ENCODE measurements at places on chromosomes 5 and 9.

- DNase-seq: no peak
Observed at GRCh38 chr9:97774673-97775072, 77.5 kb upstream of the XPA start.

DNA sequence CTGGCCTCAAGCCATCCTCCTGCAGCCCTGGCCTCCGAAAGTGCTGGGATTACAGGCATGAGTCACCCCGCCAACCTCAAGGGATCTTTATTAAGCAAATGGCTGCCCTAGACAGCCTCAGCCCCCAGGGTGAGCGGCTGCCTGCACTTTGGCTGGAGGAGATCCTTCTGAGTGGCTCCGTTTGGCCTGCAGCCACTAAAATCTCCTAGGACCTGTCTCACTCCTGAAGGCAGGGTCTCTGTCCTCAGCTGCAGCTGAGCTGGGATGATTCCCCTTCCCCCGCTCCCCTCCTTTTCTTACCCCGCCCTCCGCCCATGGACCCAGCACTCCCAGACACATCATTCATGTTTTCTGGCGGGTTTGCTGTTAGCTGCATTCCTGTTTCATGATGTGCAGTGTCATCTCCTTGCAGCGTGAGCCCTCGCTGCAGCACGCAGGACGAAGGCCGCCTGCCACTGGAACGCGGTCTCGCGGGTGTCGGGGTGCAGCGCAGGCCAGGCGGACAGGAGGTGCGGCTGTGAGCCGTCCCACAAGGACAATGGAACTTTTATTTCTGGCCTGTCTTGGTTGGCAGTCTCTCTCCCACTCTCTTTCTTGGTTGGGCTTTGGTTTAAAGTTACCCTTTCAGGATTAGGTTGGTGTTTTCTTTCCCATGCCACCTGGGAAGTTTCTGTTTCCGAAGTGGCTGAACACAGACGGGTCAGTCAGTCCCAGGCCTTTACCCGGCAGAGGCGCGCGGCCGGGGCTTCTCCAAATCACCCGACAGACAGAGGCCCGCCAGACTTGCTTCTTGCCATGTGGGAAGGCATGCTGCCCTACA lies 137.1 kb downstream of the FOXD1 start:
- DNase-seq: peak; percentile 62

DNA sequence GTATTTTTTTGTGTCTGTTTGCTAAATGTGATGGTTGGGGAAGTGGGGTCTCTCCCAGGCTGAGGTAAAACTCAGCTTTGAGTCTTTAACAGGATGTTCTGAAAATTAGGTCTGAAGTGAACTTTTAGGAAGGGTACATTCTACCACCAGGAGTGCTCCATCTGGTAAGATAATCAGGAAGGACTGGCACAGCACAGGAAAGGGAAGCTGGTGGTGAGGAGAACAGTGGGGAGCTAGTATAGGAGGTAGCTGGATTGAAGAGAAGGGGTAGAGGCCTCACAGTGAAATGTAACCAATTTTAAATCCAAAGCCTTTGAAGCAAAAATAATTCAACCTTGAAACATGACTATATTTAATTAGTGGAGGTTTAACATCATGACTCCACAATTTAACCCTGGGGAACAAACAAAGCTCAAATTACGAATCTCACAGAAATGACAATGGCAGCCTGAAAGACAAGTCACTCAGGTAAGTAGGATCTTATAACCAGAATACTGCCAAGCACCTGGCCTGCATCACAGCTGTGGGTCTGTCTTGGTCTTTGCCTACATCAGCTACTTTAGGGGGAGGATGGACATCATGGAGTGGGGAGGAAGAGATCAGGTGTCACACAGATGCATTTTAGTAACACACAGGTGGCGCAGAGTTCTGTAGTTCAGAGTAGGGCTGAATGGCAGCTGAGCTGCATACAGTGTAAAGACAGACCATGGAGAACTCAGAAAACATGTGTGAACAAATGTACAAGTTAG lies 445.3 kb downstream of the DMRT2 start:
- DNase-seq: peak; percentile 7

DNA sequence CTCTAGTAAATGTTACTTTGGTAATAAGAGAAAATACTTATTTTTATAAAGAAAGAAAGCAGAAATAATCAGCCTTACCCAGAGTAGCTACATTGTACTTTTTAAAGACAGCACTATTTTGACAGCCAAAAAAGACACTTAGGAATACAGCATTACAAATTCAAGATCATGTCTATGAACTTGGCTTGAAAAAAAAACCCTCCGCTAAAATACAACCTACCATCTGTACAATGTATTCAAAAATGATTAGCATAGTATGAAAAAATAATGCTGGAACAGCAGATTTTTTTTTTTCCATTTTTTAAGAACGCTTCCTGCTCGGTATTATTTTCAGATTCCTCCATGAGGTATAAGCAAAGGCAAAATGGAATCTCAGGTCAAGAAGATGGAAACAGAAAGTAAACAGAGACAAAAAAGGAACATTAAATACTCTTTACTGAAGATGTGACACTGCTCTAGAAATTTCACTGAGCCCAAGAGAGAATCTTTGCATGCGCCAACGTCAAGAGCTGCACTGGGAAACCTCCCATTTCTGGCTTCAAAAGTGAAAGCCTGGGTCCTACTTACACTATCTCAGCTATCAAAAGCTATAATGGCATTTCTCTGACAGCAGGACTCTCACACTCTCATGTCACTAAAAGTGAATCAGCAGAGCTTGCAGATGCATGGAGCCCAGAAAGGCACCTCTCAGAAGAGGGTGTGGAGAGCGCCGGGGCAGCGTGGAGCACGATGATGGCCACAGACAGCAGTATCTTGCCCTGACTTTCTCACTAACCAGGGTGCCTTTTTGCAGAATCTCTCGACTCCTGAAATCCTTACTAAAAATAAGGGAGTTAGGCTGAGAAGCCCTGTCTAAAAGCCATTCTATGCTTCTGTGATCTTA lies 167.4 kb downstream of the ELAVL2 start:
- DNase-seq: no peak

DNA sequence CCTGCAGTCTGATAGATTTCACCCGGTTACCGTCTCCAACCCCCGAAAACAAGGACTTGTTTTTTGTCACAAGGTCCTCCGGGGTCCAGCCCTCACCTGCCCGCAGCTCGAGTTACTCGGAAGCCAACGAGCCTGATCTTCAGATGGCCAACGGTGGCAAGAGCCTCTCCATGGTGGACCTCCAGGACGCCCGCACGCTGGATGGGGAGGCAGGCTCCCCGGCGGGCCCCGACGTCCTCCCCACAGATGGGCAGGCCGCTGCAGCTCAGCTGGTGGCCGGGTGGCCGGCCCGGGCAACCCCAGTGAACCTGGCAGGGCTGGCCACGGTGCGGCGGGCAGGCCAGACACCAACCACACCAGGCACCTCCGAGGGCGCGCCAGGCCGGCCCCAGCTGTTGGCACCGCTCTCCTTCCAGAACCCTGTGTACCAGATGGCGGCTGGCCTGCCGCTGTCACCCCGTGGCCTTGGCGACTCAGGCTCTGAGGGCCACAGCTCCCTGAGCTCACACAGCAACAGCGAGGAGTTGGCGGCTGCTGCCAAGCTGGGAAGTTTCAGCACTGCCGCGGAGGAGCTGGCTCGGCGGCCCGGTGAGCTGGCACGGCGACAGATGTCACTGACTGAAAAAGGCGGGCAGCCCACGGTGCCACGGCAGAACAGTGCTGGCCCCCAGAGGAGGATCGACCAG lies 121.3 kb downstream of the DAB2IP start:
- no peak for DNase-seq

DNA sequence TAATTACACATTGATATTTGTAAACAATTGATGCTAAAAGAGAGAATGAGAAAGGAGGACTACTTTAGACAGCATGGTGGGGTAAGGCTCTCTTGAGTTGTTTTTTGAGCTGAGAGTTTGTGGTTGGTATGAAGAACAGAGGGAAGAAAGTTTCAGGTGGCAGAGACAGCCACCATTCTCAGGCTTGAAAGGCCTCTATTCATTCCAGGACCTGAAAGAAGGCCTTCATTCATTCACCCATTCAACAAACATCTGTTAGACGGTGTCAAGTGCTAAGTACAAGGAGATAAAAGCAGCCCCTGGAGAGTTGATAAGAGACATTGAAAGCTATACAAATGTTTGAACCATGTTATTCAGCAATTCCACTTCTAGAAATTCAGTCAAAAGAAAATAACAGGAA lies 21.7 kb upstream of the ADAM19 start:
- no peak for DNase-seq

- no peak for DNase-seq
Observed at GRCh38 chr5:87170799-87171198, 96.9 kb upstream of the RASA1 start.

DNA sequence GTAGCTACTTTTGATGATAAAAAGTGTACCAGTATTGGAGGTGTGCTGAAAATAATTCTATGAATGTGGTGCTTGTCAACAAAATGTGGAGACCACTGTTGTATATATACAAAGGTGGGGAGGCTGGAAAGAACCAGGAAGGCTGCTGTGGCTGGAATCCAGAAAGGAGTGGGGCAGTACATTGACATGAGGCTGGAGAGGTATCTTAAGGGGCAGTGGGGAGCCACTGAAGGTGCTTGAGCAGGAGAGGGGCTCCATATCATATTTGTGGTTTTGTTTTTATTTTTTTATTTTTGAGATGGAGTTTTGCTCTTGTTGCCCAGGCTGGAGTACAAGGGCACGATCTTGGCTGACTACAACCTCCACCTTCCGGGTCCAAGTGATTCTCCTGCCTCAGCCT lies 87.9 kb upstream of the NEURL1B start:
- DNase-seq: no peak

DNA sequence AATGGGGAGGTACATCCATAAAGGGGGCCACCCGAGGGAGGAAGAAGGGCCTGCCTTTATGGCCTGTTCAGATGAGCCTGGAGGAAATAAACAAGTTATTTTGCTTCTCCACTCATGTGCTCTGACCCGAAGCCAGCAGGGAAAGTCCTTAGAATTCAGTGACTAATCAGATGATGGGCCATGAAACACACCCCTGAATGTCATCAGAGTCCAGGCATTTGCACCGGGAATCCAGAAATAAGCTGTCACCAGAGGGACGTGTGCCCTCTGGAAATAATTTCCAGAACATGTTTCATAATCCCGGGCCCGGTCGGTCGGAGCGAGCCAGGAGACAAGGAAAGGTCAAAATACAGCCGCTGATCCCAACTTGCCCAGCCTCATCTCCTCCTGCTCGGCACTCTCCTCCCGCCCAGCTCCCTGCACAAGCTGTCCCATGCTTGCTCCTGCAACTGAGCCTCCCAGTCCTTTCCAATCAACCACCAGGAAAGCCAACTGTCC lies 73.6 kb upstream of the ZNF622 start:
- DNase-seq: no peak

DNA sequence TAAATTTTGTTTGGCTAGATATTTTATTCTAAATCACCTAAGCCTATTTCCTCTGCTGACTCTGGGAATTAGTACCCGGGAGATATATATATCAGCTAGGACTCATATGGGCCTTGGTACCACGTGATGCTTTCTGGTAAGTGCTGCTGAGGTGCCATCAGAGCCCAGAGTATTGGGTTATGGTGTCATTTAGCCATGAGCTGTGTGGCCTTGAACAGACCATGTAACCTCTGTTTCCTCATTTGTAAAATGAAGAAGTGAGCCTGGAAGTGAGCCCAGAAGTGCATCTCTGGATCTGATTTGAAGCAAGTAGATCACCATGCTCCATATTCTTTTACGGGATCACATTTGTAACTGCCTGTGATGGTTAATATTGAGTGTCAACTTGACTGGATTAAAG lies 126.1 kb downstream of the GPBP1 start:
- DNase-seq: no peak

DNA sequence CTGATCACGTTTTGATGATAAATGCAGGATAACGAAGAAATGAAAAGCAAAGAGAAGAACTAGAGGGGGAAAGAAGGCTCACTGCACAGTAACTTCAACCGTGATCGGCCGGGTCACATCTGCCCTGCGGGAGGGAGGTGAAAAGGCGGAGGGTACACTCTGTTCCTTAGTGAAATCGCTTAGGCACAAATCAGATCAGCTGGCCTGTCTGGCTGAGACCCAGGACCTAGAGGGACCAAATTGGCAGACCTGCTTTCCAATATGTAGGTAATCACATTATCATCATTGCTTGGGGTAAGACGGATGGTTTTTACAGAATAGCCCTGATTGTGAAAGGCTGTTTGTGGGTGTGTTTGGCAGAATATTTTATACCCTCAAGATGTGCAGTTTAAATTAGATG lies 82.2 kb downstream of the SLC28A3 start:
- no peak for DNase-seq

DNA sequence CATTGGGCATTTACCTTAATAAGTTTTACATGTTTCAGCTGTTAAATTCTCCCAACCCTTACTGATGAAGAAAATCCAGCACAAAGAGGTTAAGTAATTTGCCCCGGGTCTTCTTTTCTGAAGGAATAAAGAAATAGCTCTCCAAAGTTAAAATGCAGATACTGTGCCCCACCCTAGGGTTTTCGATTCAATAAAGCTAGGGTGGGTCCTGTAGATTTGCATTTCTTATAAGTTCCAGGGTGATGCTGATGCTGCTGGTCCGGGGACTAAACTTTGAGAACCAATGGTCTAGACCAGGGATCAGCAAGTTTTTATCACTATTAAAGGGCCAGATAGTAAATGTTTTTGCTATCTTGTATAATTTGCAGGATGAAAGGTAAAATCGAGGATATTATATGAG lies 156.7 kb downstream of the ADAMTS12 start:
- DNase-seq: no peak

DNA sequence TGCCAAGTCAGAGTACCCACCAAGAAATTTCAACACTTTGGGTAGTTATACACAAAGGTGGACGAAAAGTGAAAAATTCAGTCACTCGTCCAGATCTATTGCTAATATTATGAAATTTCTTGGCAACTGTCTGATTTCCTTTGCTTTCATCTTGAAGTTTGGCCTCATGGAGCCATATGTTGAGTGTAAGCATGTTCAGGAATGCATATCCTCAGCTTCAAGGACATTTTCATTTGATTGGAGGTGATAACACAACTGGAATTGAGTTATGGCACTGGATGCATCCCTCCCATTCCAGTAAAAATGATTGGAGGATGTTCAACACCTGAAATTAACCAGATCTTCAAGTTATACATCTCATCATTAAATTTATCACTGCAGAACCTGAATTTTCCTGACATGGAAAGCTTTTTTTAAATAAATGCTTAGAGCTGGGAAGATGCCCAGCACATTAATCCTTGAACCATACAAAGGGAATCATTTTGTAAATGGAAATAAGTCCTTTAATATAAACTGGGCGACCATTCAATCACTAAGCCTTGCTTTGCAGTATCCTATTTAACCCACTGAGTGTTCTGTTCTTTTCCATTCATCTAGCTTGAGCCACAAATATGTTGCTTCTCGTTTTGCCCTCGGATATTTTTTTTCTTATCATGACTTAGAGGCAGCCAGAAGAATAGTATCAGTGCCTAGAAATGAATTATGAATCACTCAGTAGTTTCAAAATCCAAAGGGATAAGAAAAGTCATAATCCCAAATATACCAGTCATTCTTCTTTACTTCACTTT lies 273.7 kb upstream of the PIK3R1 start:
- DNase-seq: no peak

Measured in GM23338 (cell line).